Smooth muscle cell of the brain vasculature (primary cell): ENCODE measurements at places on chromosomes 1 and 21.

GRCh38 chr1:26983863-26984262 lies 9.6 kb upstream of the TRNP1 start:
- no peak for DNase-seq

GRCh38 chr1:14345946-14346550 lies 252.4 kb upstream of the KAZN start:
- DNase-seq, result no peak

GRCh38 chr1:2512862-2513421 lies 13.5 kb downstream of the PANK4 start:
- DNase-seq, result no peak

GRCh38 chr1:247113733-247114271 lies 9.6 kb upstream of the ZNF669 start:
- no peak for DNase-seq

GRCh38 chr1:38558500-38559445 lies 300.8 kb downstream of the RRAGC start:
- DNase-seq, result no peak

DNA sequence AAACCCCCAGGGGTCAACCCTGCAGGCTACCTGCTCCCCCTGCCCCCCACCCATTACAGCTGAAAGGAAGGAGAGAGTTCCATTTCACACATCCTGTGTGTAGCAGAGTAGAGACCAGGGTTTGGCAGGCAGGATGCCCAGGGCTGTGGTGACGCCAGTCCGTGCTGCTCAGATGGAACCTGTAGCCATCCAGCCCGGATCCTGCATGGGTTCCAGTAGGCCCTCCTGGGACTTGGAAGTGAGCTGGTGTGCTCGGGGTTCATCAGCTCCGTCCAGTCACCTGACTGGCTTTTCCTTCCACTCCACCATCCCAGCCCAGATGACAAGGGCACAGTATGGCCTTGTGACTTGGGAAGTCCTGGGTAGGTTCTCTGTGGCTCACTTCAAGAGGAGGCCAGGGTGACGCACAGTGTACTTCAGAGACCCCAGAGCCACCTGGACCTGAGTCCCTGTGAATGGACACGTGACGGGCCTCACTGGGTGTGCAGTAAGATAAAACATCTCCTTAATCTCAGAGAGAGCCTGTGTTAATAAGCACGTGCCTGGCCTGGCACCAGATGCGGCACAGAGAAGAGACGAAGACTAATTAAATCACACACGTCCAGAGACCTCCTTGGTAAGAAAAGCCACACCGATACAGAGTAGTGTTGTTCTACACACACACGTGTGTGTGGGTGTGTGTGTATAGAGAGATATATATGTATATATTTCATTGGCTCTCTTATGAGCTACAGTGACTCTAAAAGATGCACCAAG lies 16.0 kb downstream of the ITPKB start:
- no peak for DNase-seq

- DNase-seq, result no peak
Observed at GRCh38 chr1:33358114-33358794, 37.4 kb upstream of the A3GALT2 start.

- no peak for DNase-seq
Observed at GRCh38 chr1:179709841-179710329, 33.2 kb upstream of the FAM163A start.

GRCh38 chr1:31437433-31438037 lies 24.5 kb downstream of the SERINC2 start:
- no peak for DNase-seq

DNA sequence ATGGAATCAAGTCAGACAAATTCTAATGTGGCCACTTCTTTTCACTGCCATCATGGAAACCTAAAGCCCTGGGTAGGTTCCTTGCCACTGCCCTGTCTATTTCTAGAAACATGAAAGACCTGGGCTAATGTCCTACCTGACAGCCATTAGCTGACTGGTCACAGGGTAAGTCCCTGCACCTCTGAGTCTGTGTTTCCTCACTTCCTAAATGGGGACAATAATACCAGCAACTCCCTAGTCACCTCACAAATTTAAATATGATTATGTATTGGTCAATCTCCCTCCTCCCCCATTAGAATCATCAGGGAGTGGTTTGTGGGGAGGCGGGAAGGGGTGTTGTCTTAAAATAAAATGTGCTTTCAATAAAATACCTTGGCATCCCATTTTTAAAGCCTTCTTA lies 2.2 kb downstream of the CREG1 start:
- DNase-seq, result no peak

GRCh38 chr1:115141145-115141454 lies 51.8 kb upstream of the TSPAN2 start:
- DNase-seq, result no peak

- DNase-seq, result no peak
Observed at GRCh38 chr1:69475021-69475420, 92.7 kb upstream of the LRRC7 start.

DNA sequence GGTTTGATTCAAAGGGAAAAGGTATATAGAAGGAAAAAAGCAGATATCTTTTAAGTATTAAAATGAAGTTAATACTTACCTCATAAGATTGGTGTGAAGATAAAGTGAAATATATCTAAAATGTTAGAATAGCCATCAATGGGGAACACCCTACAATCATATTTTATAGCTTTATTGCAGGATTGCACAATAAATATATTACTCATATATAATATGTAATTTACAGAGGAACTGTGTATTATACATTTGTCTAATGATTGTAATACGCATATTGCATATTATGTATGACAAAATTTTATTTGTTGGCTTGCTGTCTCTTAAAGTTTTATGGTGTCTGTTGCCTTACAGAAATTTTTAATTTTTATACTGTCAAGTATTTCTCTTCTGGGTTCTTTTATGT lies 47.8 kb downstream of the UCHL5 start:
- DNase-seq, result no peak

DNA sequence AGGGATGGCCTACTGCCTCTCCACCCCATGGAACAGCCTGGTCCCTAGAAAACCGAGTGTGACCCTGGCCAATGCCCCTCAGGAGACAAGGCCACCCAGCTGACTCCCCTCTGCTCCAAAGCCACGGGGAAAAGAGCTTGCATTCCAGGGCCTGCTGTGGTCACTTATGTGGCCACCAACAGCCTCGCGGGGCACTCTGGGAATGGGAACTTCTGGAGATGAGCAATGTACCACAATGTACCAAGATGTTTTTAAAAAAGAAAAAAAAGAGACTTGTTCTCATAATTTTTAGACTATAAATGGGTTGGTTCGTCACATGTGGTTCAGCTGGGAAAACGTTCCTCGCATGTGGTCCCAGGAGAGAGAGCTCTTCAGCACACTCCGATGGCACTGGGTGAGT lies 62.8 kb downstream of the SLC66A1 start:
- no peak for DNase-seq

DNA sequence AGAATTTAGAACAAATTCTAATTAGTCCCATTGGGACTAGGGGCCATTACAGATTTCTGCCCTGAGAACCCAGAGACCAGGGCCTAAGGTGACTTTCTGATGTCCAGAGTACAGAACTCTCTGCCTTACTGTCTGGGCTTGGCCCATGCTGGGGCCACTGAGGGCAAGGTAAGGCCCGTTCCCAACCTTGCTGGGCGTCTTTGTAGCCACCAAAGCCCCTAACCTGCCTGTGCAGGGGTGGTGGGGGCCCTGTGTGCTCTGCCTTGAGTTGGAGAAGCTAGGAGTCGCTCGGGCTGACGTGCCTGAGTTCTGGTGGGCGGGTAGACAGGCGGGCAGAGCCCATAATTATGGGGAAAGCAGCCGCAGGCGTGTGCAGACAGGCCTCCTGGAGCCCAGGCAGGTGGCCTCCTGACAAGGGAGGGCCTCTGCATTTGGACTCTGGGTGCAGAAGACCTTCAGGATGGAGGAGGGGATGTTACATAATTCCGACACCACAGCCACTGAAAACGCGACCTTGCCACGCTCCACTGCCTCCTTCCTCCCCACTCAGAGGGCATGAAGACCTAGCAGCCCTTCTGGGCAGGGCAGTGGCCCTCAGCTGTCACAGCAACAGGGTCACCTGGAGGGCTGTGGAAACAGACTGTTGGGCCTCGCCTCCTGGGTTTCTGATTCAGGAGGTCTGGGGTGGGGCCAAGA lies 239.9 kb upstream of the TMEM51 start:
- no peak for DNase-seq

- peak; percentile 13 for DNase-seq
Observed at GRCh38 chr1:77473690-77474089, 191.9 kb downstream of the AK5 start.

GRCh38 chr1:81598623-81599022 lies 202.1 kb upstream of the ADGRL2 start:
- no peak for DNase-seq

GRCh38 chr21:41360072-41360821 lies 1.6 kb upstream of the MX2 start:
- DNase-seq, result no peak

DNA sequence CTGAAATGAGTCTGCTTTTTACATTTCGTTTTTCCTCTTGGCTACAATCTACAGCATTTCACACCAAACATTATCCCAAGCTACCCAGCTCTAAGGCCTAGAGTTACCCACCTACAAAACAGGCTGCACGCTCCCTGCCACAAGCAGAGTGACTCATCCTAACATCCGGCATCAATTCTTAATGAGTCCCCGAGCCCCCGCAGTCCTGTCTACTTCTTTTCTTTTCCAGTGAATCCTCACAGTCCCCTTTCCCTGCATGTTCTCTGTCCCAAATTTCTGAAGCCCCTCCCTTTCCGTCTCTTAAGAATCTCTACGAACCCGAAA lies 650 bp downstream of the PCNX2 start:
- no peak for DNase-seq

DNA sequence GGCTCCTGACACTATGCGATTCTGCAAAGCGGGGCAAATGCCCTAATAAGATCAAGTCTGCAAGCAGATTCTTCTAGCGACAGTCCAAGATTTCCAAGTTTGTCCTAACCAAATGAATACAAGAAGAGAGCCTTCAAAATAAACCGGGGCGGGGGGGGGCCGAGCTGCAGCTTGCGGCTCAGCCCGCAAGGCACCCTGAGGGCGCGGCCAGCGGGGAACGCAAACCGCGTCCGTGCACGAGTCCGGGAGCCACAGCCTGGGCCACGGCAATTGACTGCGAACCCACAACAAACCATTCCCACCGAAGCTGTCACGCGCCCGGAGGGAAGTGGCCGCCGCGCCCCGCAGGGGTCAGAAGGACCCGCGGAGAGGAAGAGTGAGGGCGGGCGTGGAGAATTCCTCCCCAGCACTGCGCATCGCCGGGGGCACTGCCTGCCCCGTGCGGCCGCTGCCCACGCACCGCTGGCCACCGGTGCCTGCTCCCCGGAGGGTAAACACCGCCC lies 687 bp downstream of the TGFBR3 start:
- DNase-seq, result no peak

DNA sequence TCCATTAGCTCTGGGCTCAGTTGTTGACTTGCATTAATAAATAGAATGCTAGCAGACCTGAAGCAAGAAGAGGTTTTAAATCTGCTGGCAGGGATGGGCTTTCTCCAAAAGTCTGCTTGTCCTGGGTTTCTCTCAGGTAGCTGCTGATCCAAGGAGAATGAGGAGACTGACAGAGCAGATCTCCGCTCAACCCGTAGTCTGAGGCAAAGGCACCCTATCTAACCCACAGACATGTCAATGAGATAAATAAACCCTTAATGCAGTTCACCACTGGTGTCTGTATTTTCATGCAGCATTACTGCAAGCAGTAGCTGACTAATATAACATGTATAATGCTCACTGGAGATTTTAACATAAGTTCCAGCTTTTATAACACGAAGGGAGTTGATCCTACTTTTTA lies 44.1 kb upstream of the RGS21 start:
- no peak for DNase-seq

DNA sequence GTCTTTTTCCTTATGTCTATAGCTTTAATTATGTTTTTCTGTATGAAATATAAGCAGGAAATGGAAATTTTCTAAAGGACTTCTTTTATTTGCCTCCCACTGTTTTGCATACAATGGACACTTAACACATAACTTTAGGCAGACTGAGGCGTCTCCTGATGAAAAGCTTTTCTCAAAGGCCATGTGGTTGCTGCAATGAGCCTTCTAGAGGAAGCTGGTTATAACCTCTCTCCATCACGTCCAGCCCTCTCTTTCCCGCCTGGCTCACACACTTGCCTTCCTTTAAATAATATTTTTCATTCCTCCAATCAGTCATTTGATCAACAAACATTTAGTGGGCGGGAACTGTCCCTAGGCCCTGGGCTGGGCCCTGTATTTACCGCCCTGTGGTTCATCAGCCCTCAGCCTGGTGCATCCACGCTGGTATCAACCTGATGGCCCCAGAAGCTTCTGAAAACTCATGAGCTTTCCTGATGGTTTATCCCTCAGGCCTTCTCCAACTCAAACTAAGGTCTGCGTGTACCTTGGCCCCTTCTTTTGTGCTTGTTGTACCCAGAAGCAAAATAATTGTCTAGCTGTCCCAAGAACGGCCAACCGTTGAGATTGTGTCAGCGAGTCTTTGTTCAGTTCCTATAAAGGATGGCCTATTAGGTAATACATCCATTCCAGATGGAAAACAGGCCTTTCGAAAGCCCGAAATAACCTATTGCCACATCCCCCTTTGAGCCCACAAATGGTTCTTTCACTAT lies 75.3 kb upstream of the LYST start:
- DNase-seq, result no peak

DNA sequence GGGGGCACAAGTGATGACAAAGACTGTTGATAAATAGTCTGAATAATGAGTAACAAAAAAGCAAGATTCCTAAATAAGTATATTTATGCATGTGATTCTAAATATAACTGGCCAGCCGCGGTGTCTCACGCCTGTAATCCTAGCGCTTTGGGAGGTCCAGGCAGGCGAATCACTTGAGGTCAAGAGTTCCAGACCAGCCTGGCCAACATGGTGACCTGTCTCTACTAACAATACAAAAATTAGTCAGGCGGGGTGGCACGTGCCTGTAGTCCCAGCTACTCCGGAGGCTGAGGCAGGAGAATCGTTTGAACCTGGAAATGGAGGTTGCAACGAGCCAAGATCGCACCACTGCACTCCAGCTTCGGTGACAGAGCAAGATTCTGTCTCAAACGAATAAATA lies 161.5 kb downstream of the TOMM20 start:
- DNase-seq, result no peak

GRCh38 chr1:31670593-31670964 lies 25.9 kb upstream of the PEF1 start:
- no peak for DNase-seq

- DNase-seq, result no peak
Observed at GRCh38 chr1:205150651-205151428, 29.1 kb upstream of the RBBP5 start.

- no peak for DNase-seq
Observed at GRCh38 chr1:47681735-47682134, 243.9 kb downstream of the FOXD2 start.

GRCh38 chr21:45451771-45452182 lies 46.8 kb downstream of the COL18A1 start:
- DNase-seq, result no peak

DNA sequence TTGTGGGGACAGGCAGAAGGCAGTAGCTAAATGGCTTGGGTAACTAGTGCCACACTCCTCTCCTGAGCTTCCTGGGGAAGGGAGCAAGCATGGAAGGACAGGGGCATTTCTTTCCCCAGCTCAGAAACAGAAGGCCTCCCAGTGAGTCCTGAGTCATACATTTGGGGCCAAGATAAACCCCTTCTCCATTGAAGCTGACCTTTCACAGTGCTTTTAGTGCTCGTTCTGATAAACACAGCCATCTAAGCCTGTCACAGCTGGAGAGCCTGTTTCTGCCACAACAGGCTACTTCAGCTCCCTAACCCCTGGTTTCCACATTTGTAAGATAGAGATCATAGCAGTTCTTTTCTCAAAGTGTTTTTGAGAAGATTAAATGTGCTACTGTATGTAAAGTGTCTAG lies 374.0 kb downstream of the LMX1A start:
- DNase-seq, result no peak

- no peak for DNase-seq
Observed at GRCh38 chr1:3327389-3327702, 127.1 kb upstream of the ARHGEF16 start.

- DNase-seq, result no peak
Observed at GRCh38 chr1:32741059-32741412, 38.5 kb upstream of the SYNC start.
